ENCODE measurements at places on chromosomes 12 and 14.

DNA sequence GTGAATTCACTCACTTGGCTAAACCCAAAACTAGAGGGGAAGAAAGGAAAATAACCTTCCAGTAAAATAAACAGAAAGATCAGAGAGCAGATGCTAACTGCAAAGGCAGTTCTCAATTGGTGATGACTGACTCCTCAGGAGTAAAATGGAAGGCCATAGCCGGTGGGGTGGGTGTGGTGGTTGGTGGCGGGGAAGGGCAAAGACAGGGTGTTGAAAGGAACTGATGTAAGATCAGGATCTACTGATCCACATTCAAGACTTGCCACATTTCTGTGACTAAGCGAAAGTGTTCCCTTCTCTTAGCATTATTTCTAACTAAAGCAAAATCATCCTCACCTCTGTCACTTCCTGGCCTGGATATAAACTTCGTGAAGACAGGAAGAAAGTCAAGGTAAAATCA lies 26.3 kb upstream of the TC2N start:
- DNase-seq = no peak

- DNase-seq = no peak
Observed at GRCh38 chr12:130788515-130788914, 50.5 kb downstream of the STX2 start.

DNA sequence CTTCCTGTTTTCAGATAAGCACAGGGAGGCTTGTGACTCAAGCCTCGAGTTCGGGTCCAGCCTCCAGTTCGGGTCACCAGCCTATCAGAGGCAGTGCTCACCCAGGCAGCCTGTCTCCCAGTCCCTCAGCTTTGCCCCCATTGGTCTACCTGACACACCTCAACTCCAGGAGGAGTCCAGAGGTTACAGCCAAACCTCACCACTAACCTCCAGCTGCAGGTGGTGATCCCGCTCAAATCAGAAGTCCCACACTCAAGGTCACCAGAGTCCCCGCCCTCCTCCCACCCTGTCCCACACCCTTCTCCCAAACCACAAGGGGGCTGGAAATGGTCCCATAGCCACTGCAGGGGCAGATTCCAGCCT lies 42.1 kb downstream of the KDM2B start:
- no peak for DNase-seq

DNA sequence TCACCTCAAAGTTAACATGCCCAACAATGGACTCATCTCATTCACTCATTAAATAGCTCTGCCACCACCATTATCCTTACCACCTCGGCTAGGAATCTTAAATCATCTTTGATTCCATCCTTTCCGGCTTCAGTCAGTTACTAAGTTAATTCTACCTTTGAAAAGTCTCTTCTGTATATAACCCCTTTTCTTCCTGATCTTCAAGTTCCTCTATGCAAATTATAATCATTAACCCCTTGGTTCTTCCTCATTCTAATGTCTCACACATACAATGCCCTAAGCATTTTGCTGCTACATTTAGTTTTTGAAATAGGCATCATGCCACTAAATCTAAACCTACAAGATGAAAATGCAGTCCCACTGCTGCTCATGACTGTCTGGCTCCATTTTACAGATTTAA lies 51.6 kb downstream of the ATP2B1 start:
- no peak for DNase-seq

DNA sequence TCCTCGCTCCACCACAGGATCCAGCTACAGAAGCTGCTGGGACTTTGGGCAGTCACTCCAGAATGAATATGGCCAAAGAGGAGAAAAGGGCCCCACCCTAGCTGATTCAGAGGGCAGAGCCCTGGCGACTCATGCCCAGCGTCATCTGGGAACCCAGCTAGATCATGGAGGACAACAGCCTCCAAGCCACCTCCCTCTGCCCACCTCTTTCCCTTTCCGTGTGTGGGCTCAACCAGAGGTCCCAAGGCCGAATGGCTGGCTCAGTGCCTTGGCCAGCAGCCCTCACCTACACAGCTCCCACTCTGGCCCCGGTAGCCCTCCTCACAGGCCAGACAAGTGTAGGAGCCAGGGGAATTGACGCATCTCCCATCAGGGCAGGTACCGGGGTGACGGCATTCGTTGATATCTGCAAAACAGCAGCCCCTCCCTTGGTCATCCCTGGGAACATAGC lies 17.4 kb downstream of the ISCA2 start:
- DNase-seq = peak; percentile 48

DNA sequence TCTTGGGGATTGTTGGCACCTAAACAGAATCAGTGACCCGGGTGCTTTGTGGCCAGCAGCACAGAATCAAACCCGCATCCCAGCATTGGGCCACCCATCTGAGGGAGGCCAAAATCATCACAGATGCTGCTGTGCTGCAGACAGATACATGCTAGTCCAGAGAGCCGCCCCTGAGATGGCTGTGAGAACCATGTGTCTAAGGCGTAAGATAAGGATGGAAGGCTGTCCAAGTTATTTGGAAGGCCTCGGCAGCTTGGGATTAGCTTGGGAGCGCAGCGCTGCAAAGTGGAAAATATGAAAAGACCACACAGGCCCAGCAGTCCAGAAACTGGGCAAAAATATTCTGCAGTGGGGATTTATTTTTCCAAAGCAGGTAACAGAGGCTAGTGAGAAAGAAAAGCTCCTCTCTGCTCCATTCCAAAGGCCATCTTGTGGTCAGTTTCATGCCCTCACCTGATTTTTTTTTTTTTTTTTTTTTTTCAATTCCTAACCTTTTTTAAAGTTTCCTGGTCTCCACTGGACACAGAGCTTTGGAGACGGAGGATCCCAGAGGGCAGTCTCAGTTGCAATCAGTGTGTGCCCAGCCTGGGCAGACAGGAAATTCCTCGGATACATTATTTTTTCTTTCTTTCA lies 178.9 kb upstream of the BCL2L14 start:
- DNase-seq = no peak

DNA sequence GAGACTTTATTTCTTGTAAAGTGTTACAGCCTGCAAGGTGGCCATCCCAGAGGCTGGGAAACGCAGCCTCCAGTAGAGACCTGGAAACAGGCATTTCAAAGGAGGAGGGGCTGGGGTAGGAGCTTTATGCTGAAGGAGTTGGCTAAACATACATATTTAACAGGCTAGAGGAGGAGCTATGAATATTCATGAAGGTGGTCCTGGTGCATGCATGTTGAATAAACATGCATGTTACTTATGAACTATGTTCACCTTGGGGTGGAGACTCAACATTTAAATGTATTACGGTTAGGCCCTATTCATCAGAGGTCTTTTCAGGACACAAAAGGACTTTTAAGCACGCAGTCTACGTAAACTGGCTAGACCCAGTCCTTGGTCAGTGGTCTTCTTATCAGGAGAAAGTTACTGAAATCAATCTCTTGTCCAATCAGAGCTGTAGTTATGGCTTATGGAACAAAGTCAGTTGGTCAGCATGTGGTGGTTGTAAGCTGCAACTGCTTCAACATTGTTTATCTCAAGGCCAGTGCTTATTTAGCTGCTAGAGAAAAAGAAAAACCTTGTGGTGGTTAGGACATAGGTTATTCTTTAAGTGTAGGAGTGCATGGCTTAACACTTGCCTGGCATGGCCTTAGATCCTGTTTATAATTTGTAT lies 11.4 kb upstream of the ARF6 start:
- no peak for DNase-seq

GRCh38 chr12:89890161-89890560 lies 181.5 kb upstream of the ATP2B1 start:
- no peak for DNase-seq

GRCh38 chr14:60775296-60775695 lies 40.7 kb downstream of the MNAT1 start:
- DNase-seq = peak; percentile 61

DNA sequence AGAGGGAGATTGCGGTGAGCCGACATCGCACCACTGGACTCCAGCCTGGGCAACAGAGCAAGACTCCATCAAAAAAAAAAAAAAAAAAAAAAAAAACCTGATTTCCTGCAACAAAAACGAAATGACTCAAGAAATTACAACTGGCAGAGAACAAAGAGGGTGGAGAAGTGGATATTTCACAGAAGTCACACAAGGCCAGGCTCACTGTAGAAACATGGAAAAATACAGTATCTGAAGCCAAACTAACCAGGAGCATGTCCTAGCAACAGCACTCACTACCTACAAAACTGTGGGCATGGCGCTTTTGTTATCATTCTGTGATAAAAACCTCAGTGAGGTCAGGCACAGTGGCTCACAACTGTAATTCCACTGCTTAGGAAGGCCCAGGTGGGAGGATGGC lies 11.7 kb upstream of the MMP17 start:
- DNase-seq = no peak

DNA sequence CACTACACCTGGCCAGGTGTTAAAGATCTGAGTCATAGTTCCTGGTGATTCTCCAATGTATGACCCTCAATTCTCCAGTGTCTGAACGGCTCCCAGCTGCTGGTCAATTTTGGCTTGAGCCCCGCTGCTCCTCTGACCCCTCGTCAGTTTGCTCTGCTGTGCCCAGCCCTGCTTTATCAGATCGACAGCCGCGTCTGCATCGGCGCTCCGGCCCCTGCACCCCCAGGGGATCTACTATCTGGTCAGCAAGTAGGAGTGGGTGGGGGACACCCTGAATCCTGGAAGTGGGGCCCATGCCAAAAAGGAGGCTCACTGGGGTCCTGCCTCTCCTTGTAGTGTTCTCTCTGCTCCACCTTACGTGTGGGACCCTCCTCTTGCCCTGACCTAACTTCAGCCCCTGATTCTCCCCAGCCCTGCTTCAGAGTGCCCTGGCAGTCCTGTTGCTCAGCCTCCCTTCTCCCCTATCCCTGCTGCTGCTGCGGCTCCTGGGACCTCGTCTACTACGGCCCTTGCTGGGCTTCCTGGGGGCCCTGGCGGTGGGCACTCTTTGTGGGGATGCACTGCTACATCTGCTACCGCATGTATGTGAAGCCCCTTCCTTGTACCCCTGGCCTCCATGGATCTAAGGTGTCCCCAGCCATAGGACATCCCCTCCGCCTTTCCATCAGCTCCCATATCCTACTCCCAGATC lies 5.0 kb downstream of the SLC39A5 start:
- DNase-seq = no peak

- DNase-seq = no peak
Observed at GRCh38 chr14:34180869-34181268, 230.0 kb upstream of the EGLN3 start.

DNA sequence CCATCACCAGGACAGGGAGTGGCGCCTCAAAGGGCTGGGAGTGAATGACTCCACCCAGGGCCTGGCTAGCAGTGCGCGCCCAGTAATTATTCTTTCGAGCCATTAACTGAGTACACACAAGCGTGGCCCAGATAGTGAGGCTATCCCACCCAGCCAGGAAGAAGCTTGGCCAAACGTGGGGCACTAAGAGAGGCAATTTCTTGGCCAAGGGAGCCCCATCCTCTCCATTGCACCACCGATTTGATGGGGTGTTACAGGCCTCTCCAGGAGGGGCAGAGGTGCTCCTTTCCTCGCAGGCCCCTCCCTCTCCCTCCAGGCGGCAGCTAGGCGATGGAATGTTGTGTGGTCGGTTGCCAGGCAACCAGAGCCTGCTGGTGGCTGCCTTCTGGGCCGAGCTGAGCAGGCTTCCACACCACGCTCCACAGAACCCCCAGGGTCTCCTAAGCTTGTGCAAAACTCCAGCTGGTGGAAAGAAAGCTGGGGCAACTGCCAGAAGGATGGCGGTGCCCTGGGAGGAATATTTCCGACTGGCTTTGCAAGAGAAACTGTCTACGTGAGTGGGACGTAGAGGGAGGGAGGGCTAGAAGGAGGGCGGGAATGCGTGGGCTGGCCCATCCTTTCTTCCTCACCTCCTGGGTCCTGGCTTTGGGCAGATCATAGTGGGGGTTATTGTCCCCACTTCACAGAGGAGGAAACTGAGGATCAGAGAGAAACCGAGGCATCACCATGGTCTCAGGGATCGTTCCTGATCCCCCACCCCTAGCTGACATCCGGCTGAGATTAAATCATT lies at the start of gene CFAP73:
TSS of gene CFAP73 (plus strand) at position 364 of the 790 bp plus-strand sequence. CDS start at position 498, 134 bp downstream.
- peak; percentile 85 for DNase-seq
